Stimulated activated CD8-positive, alpha-beta memory T cell treated with anti-CD3 and anti-CD28 coated beads, Interleukin-4, amount 100 ng/mL, for 4 hours (primary cell): ENCODE measurements at places on chromosomes 3 and 15.

DNA sequence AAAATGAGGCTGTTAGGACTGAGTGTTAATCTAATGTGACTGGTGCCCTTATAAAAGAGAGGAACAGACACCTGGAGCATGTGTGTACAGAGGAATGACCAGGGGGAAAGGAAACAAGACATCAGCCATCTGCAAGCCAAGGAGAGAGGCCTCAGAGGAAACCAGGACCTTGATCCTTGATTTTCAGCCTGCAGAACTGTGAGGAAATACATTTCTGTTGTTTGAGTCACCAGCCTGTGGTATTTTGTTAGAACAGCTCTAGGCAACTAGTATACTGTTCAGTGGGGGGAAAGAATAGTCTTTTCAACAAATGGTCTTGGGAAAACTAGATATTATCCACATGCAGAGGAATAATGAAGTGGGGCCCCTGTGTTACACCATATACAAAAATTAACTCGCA is 80.6 kb downstream of the CCR1 start:
- no peak for DNase-seq

- DNase-seq = no peak
These were observed 47.0 kb downstream of the TCF12 start for GRCh38 chr15:56965231-56966013.

- DNase-seq = no peak
These were observed 38.0 kb downstream of the RNF13 start for GRCh38 chr3:149850787-149851584.

GRCh38 chr3:54835701-54836100 is 92.2 kb downstream of the LRTM1 start:
- no peak for DNase-seq

GRCh38 chr3:7421065-7421464 is 560.1 kb downstream of the GRM7 start:
- no peak for DNase-seq

- DNase-seq = no peak
These were observed 13.0 kb downstream of the NKTR start for GRCh38 chr3:42613462-42613861.

DNA sequence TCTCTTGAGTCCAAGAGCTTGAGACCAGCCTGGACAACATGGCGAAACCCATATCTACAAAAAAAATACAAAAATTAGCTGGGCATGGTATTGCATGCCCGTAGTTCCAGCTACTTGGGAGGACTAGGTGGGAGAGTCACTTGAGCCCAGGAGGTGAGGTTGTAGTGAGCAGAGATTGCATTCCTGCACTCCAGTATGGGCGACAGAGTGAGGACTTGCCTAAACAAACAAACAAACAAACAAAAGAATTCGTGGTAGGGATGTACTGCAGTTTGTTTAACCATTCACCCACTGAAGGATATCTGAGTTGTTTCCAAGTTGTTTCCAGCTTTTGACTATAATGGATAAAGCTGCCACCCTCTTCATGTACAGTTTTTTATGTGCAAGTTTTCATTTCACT is 7.5 kb upstream of the NMD3 start:
- DNase-seq = no peak

DNA sequence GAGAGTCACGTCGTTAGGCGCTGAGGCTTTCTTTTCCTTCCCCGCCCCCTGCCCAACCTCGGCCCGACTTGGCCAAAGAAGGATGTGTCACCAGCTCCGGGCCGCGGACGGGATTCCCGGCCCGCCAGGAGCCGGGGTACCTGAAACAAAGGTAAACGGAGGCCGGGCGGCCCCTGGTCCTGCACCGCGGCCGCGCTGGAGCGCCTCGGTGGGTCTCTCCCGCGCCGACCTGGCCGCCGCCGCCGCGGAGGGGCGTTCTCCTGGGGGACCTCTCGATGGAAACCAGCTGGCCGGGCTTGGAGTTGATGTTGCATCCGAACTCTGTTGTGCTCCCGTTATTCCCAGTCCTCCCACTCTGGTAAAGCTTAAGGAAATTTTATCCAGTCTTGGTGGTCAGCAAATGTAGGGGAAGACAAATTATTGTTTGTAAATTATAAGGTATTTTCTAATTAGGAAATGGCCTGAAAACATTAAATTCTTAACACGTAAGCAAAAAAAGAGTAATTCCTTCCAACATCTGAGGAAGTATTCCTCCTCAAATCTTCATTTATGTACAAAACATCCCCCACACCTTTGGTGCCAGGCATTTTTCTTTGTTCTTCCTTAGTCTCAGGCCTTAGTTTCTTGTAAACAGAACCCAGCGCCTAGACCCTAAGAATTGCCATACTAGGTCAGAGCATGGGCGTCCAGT is 888 bp downstream of the PPP2R3A start:
- DNase-seq = no peak

- no peak for DNase-seq
These were observed 62.8 kb downstream of the THBS1 start for GRCh38 chr15:39643727-39644126.
